ENCODE measurements at places on chromosomes 1 and 21.

DNA sequence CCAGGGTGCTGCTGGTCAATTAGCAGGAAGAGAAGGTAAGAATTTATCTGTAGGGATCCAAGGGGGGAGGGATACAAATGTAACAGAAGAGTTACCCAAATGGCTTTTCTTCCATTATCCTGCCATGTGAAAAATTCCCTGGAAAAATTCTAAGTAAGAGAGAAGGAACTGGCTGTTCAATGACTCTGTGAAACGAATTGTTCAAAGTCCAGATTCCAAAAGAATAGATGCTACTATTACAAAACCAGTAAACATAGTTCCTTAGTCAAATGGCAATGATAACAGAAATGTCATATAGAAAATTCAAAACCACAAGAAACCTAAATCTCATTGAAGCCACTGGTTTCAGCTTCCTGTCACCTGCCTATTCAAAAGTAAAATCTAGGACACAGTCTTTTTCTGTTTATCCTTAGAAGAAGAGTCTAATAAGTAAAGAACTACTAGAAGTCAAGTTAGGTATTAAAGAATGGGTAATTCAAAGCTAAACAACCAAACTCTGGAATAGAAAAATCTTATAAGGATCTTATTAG, 102.6 kb downstream of the ZNF644 start:
- DNase-seq, result no peak

DNA sequence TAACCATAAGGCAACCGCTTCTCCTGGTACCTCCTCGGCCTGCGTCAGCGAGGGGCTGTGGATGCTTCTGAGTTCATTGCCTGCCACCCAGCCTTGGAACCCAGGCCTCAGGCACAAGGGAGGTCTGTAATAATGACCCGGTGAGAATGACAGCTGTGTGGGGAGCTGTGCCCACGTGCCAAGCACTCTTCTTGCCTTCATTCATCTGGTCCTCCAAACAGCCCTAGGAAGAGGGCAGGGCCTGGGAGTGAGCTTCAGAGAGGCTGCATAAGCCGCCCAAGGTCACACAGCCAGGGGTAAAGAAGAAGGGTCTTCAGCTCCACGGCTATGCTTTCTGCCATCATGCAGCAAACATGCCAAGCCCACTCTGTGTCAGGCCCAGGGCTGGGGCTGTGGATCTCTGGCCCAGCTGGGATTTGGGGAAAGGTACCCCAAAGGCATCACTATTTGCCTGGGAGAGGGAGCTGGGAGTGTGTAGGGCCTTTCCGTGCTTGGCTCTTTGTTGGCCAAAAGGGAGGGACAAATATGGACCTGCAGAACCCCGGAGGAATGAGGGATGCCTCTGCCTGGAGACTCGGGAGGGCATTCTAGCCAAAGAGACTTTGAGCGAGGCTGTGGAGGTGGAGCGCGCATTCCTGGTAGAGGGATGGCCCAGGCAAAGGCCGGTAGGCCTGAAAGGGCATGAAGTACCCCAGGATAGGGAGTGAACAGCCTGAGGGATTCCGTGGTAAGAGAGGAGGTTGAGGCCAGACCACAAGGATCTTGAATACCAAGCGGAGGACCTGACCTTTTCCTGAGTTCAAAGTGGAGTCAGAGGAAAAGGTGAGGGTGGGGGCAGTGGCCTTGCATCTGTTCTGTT, 10.1 kb upstream of the EDN2 start:
- DNase-seq, result no peak

DNA sequence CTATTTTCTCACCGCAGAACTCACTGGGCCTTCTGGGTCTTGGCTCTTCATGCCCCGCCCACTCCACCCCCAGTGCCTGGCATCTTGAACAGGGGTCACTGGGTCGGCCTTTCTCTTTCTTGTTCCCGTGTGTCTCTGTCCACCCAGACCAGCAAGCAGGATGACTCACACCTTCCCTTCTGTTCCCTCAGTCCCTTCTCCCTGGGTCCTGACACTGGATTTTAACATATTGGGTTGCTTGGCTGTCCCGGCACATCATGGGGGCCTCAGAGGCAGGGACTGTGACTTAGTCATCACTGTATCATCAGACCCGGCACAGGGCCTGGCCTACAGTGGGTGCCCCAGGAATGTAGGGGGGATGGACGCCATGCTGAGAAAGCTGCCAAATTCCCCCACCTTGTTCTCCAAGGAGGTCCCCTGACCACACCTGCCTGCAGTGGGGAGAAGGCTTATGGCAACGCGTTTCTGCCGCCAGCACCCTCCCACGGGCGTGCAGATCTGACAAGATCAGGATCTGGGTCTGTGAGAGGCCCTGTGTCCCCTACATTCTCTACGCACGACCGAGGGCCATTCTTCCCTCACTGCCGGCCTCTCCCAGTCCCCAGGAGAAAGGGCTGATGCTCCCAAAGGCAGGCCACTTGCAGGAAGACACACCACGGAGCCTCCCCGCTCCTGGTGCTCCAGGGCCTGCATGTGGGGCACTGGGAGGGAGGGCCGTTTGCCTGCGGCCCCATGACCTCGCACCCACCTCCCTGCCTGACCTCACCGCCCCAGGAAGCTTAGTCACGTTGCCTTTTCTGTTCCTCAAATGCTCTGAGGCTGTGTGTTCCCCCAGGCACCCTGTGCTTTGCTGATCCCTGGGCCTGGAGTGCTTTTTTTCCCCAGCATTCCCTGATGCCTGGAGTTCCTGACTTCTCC, 157.2 kb upstream of the TMEM51 start:
- no peak for DNase-seq

DNA sequence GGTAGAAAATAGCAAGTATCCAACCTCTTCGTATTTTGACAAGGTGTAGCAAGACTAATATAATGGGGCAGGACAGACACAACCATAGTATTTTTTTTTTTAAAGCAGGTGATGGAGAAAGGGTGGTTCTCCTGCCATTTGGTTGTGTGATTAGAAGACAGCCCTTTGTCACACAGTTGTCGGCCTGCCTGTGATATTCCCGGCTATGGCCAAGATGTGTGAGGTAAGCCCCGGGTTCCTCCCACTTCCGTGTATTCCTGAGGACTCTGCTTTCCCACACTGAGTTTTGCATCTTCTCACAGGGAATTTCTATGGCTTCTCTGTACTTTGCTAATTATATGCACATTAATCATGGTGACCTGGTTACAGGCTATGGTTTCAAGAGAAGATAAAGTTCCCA, 35.9 kb downstream of the ZNF496 start:
- DNase-seq, result no peak

DNA sequence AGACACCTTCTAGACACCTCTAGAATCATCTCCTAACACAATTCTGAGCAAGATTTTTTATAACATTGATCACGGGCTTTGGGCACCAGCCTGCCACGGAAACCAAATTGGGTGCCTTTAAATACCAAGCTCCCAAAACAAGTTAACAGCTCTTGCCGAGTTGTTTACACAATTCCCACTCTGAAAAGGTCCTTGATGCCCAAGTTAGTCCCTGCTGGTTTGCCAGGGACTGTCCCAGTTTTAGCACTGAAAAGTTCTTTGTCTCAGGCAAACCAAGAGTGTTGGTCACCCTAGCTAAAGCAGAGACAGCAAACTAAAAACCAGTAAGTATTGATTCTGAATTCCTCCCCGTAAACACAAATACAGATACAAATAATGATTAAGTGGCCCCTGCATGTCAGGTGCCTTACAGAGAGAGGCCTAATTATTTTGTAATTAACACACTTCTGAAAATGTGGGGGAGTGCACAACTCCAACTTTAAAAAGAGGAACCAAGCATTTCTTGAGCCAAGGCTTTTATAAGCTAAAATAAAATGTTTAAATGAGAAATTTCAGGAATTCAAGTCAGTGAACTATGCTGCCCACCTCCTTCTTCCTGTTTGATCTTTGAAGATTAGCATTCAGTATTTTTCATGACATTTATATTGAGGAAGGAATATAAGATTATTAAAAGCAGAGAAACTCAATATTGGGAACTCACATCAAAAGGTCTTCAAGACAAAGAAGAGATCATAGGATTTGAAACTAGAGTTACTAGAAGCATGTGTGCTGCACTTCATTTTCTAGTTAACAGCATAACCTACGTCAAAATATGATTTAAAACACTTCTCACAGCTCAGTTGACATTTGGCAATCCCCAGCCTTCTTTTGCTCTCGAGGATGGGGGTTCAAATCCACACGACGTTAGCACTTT, 9.0 kb upstream of the UBE2U start:
- DNase-seq, result no peak

DNA sequence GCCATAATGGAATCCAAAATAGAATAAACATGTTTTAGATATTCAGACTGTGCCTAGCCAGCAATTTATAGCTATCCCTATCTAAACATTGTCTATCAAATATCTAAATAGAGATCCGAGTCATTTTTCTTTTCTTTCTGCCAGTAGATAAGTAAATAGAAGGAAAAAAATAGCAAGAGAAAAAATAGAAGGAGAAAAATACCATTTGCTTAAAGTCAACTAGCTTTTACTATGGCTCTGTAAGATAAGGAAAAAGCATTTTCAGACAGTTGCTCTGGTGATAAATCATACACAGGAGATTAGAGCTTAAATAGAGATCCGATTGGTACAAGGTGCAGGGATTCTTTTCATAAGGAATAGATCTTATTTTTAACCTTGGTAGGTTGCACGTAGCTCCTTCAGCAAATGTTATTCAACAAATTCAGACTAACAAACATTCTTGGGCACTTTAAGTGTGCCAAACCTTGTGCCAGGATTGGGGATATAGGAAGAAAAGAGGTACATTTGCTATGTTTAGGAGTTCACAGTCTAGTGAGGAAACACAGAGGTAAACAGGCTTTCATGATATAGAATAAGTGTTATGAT, 70.1 kb upstream of the CCDC190 start:
- no peak for DNase-seq

Data from D341Med (cell line).